EL (cell line): ENCODE measurements at places on chromosomes 3 and 15.
A peak's percentile ranks its signal among the peaks of the same experiment; 100 is the strongest.

- no peak for DNase-seq
These were observed 8.0 kb upstream of the MORC1 start for GRCh38 chr3:109125902-109126301.

DNA sequence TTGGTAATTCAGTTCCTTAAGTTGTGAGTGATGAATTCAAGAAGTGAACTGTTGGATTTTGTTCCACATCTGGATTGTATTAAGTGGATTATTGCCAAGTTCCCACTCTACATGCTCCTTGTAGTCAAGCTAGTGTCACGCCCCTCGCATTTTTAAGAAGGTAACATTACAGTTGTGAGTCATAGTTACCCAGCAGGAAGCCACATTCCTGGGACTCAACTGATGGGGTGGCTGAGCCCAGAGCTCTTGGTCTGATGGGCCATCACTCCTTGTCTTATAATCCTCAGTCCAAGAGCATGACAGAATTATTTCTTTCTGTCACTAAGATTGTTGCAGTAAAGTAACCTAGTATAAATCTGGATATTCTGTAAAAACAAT lies 102.7 kb downstream of the PTPRG start:
- peak; percentile 98 for DNase-seq

GRCh38 chr3:162729686-162730085 lies 1233.1 kb downstream of the OTOL1 start:
- DNase-seq: peak; percentile 37

- DNase-seq: no peak
These were observed 11.5 kb downstream of the MB21D2 start for GRCh38 chr3:192905980-192906678.

DNA sequence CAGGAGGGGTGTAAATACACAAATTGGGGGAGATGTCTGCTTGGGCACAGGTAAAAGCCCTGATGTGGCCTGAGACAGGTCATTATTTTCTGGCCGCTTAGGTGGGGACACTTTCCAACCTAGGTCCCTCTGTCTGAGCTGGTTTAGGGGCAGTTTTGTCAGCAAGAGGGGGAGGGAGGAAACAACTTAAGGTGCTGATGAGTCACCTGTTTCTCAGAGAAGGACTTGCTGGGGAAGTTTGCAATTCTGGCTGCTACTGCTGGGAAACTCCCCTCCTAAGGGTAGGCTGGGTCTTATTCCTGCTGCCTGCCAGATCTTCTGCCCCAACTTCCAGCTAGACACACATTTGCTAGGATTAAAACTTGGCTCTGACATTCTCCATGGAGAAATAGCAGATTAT lies 4.8 kb upstream of the RHOV start:
- DNase-seq: peak; percentile 58

- DNase-seq: no peak
These were observed 95.7 kb upstream of the SLC24A5 start for GRCh38 chr15:48025118-48025517.

DNA sequence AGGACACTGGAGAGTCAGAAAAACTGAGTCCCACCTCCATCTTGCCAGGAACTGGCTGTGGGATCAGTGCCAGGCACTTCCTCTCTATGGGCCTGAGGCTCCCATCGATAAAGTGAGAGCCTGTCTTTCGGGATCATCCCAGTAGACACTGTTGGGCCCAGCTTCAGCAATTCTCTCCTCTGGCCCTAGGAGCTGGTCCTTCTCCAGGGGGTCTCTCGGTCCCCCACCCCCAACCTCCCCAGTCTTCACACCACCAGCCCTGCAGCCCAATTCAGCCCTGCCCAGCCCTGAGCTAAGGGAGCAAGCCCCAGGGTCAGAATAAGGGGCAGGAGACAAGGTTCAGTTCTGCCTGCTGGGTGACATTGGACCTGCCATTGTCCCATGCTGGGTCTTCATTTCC lies 4.5 kb upstream of the LCTL start:
- no peak for DNase-seq

GRCh38 chr3:38549082-38549481 lies 52.9 kb downstream of the EXOG start:
- no peak for DNase-seq

DNA sequence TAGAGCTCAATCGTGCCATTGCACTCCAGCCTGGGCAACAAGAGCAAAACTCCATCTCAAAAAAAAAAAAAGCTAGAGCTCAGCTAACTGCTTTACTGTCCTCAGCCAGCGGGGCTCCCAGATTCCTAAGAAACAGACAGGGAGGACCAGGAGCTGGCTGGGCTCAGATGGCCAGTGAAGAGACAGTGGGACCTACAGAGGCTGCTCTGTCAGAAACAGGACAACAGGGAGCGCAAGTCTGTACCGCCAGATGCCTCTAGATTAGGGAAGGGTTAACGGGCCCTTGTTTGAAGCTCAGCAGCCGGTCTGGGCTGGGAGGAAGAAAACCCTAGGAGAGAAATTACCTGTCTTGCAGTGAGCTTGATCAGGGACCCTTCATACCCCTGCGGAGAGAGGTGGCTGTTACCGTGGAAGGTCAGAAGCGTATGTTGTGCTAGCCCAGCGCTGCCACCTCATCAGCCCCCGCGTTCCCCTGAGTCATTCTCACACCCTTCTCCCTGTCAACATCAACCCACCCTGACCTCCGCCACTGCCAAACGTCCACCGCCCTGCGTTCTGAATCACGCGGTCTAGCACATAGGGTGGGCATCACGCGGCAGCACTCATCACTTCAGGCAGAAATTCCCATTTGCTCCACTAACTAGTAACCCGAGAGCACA lies 25.3 kb downstream of the RBPMS2 start:
- DNase-seq: peak; percentile 42

DNA sequence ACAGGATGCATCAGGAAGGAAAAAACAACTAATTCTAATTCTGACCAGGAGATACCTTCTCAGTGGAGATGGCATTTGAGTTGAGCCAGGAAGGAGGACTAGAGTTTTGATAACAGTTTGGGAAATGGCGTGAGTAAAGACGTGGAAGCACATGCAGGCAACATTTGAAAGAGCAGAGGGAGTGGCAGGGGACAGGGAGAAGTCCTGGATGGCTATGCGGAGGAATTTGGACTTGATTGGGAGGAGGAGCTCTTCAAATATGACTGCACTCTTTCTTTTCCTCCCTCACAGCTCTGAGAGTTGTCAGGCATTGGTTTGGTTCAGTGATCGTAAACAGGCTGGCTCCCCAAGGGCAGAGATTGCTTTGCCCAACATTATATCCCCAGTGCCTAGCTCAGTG lies 84.0 kb upstream of the LIMD1 start:
- DNase-seq: no peak

DNA sequence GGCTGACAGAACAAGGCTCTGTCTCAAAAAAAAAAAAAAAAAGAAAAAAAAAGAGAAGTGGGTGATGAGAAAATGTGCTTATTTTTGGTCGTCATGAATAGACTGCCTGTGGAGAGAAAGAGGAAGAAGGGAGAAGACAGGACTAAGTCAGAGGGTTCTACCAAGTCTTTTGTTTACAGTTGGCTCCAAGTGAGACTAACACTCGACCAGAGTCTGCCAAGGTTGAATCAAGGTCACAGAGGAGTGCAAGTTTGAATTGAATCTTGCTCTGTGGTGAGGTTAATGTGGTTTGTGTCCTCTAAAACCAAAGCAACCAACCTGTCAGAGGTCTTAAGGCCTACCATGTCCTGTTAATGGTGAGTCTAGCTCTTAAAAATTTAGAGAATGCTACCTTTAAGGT lies 334.1 kb upstream of the GRM7 start:
- DNase-seq: no peak

GRCh38 chr3:158103887-158104327 lies 2.3 kb downstream of the SHOX2 start:
- peak; percentile 47 for DNase-seq
